Thoracic aorta (tissue), 2 donors: ENCODE measurements at places on chromosomes 1 and 21. TPM values are rescaled to one million over a fixed set of nuclear protein-coding genes. Genes with fewer than 3 reads are reported as not detected.

GRCh38 chr1:118254491-118255425 lies 69.7 kb upstream of the SPAG17 start:
- DNase-seq = no peak

CXADR gene
- total RNA-seq = not detected

DNA sequence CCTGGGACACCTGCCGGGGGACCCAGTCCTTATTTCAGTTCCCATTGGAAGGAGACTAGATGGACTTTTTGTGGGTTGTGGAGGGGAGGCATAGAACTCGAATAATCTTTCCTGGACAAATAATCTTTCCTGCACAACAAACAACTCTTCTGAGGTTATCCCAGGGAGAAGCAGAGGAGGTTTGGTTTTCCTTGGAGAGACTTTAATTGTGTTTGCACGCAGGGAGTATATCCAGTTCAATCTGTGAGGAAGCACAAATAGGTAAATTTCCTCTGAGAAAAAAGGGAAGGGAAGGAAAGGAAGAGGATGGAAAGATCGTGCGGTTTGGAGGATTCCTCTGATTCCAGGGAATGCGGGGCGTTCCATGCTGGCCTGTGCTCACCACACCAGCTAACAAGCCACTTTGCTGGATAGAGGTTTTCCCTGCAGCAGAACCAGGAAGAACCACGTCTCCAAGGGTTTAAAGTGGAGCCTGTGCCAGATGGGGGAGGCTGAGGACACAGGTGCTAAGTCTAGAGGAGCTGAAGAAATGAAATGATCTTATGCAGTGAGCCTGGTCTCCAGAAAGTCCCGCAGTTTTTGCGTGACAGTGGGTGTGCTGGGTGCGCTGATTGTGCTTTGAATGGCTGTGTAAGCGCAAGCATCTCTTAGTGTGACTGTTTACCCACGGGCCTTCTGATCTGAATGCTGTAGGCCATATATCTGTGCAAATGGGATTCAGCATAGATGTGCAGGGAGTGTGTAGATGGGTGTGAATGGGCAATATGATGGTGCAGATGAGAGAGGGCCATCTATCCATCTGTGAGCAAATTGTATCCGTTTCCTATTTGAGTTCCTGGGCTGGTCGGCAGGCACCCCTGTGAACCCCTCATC lies 7.6 kb downstream of the PAX7 start:
- no peak for DNase-seq

GRCh38 chr1:65163201-65163805 lies 15.3 kb downstream of the AK4 start:
- no peak for DNase-seq

- DNase-seq = no peak
Measured at GRCh38 chr1:11541956-11542355, 63.0 kb downstream of the DISP3 start.

DNA sequence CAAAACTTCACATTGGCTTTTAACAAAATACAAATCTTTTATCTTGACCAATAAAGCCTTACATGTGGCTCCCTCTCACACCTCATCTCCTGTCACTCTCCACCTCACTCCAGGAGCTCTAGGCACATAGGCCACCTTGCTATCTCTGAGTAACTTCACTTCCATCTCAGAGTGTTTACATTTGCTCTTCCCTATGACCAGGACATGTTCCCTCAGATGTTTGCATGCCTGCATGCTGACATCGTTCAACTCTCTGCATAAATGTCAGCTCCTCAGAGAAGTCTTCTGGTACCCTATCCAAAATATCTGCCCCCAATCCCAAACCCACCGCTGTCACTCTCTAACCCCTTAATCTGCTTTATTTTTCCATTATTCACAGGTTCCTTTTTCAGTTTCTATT lies 110.9 kb downstream of the TOMM20 start:
- DNase-seq = no peak

DNA sequence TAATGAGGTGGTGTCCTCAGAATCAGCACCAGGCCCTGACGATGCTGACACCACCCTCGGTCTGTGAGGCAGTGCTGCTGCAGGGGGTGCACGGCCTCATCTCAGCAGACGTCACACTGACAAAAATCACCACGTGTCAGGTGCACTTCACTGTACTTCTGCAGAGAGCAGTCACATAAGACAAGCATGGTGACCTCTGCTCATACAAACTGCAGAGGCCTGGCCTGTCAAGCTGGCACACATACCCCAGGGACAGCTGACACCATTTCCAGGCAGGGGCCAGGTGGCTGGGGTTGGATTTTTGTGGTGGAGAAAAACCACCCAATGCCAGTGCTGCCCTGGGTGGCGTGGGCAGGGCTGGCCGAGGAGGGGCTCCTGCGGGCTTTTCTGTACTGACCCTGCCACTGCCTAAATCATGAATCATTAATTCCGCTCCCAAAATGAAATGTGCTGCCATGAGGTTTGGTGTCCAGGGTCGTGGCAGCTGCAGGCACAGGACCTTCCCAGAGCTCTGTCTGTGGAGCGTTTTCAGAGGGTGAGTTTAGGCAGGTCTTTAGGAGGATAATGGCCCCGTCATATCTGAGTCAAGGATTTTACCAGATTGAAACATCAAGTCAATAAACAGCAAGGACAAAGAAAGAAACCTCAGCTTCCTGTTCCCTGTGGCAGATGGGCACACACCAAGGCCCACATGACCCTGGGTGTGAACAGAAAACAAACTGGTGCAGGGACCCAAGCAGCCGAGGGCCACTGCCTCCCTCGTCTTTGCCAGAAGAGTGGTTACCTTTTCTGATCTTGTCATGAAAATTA lies 33.4 kb upstream of the GPR153 start:
- no peak for DNase-seq

CD1B gene
- total RNA-seq = not detected

ERICH3 gene
- total RNA-seq = not detected

DNA sequence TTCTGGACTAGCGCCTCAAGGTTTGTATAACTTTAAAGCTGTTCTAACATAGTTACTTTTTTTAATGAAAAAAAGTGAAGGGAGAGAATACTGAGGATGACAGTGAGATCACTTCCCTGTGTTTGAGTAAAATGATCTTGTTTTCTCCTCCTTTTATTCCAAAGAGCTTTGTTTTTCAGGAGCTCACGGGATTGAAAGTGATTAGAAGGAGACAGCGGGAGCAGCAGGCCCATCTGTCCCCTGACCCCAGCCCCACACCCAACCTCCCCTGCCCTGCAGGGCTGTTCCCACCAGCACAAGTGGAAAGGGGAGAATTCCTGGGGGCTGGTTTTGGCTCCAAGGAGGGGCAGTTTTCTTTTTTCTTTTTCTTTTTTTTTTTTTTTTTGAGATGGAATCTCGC lies 2.1 kb upstream of the DNMT3L start:
- DNase-seq = no peak

DNA sequence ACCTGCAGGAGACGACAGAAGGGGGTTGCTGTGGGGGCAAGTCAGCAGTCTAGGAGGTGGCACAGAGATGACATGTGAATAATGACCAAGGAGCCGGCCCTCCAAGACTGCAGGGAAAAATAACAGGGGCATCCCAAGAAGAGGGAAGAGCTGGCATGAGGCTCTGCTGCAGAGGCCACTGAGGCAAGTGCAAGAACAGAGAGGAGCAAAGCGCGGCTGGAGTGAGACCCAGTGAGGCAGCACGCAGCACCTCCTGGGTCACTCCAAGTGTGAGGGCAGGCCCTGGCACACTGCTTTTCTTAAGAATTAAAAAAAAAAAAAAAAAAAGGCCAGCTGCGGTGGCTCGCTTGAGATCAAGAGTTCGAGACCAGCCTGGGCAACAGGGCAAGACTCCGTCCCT lies 80.1 kb downstream of the SLC66A1 start:
- no peak for DNase-seq

PALMD gene
- total RNA-seq = 23.3 TPM

DNAI4 gene
- 1.9 TPM for total RNA-seq

DNA sequence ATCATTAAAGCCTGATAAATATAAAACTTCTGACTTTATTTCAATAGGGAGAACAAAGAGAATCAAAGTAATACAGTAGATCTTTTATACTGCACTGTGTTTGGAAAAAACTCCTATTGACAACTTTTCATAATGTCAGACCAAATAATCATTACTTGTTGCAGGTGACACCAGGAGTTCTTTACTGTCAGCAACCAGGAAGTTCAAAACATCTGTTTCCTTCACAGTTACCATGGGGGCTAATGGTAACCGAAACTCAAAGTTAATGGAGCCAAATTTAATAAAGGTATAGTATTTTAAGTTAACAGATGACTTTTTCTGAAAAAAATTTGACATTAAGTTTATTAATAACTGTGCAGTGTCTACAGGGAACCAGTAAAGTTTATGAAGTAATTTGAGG lies 10.6 kb downstream of the EFCAB7 start:
- no peak for DNase-seq

DNA sequence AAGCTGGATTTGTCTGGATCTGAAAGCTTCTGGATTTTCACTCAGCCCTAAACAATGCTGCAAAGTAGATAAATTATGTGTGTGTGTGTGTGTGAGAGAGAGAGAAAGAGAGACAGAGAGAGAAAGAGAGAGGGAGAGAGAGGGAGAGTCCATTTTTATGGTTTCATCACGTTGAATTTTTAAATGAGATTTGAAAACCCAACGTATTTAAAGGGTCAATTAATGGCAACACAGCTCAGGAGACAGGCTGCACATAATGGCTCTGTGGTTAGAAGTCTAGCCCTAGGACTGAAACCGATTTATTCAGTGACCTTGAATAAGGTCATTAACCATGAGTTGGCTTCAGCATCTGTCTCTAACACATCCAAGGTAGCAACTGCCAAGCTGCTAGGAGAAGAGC lies 35.3 kb upstream of the FMN2 start:
- no peak for DNase-seq

GRCh38 chr1:107138166-107138565 lies 2.7 kb upstream of the NTNG1 start:
- no peak for DNase-seq

GRCh38 chr1:185520188-185520920 lies 203.3 kb upstream of the IVNS1ABP start:
- no peak for DNase-seq

SLC1A7 gene
- total RNA-seq = 0.42 TPM

- DNase-seq = peak; percentile 25
Measured at GRCh38 chr1:54153535-54154439, 987 bp upstream of the CDCP2 start.

- DNase-seq = no peak
Measured at GRCh38 chr1:6923955-6924881, 139.0 kb downstream of the CAMTA1 start.

PLPP3 gene
- total RNA-seq = 271 TPM

- no peak for DNase-seq
Measured at GRCh38 chr1:106717591-106717990, 338.9 kb upstream of the PRMT6 start.

DNA sequence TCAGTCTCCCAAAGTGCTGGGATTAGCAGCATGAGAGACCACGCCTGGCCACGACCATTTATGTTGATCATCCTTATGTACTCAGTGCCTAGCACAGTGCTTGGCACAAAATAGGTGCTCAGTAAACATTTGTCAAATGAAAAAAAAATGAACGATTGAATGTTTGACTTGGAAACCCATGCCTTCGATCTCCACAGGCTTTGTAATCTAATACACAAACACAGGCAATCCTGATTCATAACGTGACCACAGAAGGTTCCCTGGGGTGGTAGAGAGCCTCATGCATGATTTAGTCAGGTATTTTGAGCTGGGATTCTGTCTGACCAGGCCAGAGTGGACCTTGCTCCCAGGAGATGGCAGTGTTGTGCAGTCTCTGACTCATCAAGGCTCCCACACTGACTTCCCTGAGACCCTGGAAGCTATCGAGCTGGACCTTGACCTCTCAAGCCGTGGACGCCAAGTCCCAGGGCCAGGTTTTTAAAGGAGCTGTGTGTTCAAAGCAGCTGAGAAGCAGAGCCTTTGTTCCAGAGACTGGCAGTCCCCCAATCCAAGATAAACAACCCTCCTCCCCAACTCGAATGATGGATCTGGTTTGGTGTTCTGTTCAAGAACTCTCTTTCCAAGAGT lies 81.1 kb downstream of the PGM1 start:
- DNase-seq = peak; percentile 50

IL22RA1 gene
- 0.14 TPM for total RNA-seq

ANGPTL3 gene
- not detected for total RNA-seq

GRCh38 chr1:234125283-234125682 lies 220.8 kb downstream of the SLC35F3 start:
- DNase-seq = no peak

DNA sequence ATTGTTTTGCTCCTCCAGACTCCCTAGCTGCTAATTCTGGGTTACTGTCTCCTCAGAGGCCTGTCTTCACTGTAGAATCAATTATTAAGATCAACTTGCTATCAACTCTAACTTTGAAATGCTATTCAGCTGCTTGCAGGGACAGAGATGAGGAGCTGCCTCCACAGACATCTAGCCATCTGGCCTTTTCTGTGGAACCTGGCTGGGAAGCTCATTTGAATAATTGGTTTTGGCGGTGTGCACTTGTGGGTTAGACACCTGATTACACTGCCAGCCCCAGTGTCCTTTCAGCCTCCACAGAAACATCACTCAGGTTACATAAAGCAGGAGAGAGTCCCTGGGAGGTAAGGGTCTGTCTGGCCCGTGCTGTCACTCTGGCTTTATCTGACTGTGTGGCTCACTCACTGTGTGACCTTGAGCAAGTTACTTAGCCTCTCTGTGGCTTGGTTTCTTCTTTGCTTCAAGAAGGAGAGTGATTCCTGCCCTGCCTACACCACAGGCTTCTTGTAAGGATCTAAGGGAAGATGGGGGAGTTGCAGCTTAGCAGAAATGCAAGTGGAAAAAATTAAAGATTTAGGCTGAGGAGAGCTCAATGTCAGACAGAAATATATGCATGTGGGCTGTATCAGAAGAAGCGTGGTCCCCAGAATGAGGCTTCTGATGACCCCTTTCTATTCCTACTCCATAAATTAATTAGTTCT lies 131.6 kb downstream of the BEND5 start:
- no peak for DNase-seq

GRCh38 chr1:216045400-216045799 lies 377.8 kb downstream of the USH2A start:
- DNase-seq = no peak

DNA sequence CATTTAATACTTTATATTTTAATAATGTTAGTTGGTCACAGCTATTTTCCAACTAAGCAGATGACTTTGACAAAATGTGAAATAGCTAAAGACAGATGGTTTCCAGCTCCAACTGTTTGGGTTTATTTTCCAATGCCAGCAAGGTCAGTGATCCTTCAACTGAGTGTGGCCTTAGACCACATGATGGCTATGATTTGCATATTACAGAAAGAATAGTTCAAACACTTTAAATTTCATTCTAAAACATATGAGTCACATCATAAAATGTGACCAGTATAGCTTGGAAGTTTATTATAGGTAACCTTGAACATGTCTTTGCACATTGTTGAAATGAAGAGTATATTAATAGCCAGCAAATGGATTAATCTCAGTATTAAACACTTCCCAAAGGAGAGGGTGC lies 454.0 kb upstream of the C1orf87 start:
- no peak for DNase-seq
